ENCODE measurements at places on chromosomes 4 and X. TPM values are rescaled to one million over a fixed set of nuclear protein-coding genes. Genes with fewer than 3 reads are reported as not detected.

The MAGEC3 gene
- not detected for polyA plus RNA-seq

The FRMD7 gene
- polyA plus RNA-seq = not detected

The IL15 gene
- polyA plus RNA-seq = 0.61 TPM

The KDM6A gene
- polyA plus RNA-seq = 3.9 TPM

The MMRN1 gene
- 17.7 TPM for polyA plus RNA-seq

The AFAP1 gene
- 11.8 TPM for polyA plus RNA-seq

The MND1 gene
- not detected for polyA plus RNA-seq

The FMR1NB gene
- polyA plus RNA-seq = not detected

The GATA1 gene
- polyA plus RNA-seq = not detected

The SSX4B gene
- polyA plus RNA-seq = not detected

The ENPEP gene
- polyA plus RNA-seq = 1.4 TPM

The MCF2 gene
- 0.06 TPM for polyA plus RNA-seq

The ARMCX4 gene
- 16.4 TPM for polyA plus RNA-seq

The MGARP gene
- 0.07 TPM for polyA plus RNA-seq

The ADH4 gene
- polyA plus RNA-seq = 0.44 TPM

The TIGD4 gene
- polyA plus RNA-seq = not detected

The C4orf50 gene
- polyA plus RNA-seq = 0.01 TPM

The PPEF1 gene
- 0.05 TPM for polyA plus RNA-seq

The PTCHD1 gene
- not detected for polyA plus RNA-seq

The TCEAL6 gene
- polyA plus RNA-seq = 0.10 TPM

The MAGED1 gene
- polyA plus RNA-seq = 33.0 TPM

The ARAP2 gene
- 1.3 TPM for polyA plus RNA-seq

The KIAA1210 gene
- polyA plus RNA-seq = not detected

The GUCY1B1 gene
- 4.2 TPM for polyA plus RNA-seq

The MAGEB10 gene
- not detected for polyA plus RNA-seq

The PCSK1N gene
- polyA plus RNA-seq = 53.2 TPM

The DRP2 gene
- not detected for polyA plus RNA-seq

The BTK gene
- polyA plus RNA-seq = 1.1 TPM

The CT45A1 gene
- polyA plus RNA-seq = not detected

The MAGEB17 gene
- 0.14 TPM for polyA plus RNA-seq

The FAM120C gene
- 5.2 TPM for polyA plus RNA-seq

The BCLAF3 gene
- polyA plus RNA-seq = 2.4 TPM

The SPANXN3 gene
- polyA plus RNA-seq = not detected

The HTR2C gene
- polyA plus RNA-seq = not detected

The SLC25A43 gene
- polyA plus RNA-seq = 12.8 TPM

The SULT1B1 gene
- polyA plus RNA-seq = 0.26 TPM

The GLRB gene
- 5.2 TPM for polyA plus RNA-seq

The MSMO1 gene
- polyA plus RNA-seq = 12.5 TPM

The NFXL1 gene
- 5.2 TPM for polyA plus RNA-seq

The PAGE2B gene
- not detected for polyA plus RNA-seq

The TCEAL5 gene
- 0.12 TPM for polyA plus RNA-seq

The PTTG2 gene
- polyA plus RNA-seq = not detected

The ADGRG4 gene
- 0.11 TPM for polyA plus RNA-seq

The SH3RF1 gene
- polyA plus RNA-seq = 8.1 TPM

The NUDT10 gene
- polyA plus RNA-seq = 0.12 TPM
